Stimulated activated CD8-positive, alpha-beta memory T cell treated with anti-CD3 and anti-CD28 coated beads, Interleukin-2, amount 100 ng/mL, for 48 hours (primary cell): ENCODE measurements at places on chromosomes 2 and 18.

DNA sequence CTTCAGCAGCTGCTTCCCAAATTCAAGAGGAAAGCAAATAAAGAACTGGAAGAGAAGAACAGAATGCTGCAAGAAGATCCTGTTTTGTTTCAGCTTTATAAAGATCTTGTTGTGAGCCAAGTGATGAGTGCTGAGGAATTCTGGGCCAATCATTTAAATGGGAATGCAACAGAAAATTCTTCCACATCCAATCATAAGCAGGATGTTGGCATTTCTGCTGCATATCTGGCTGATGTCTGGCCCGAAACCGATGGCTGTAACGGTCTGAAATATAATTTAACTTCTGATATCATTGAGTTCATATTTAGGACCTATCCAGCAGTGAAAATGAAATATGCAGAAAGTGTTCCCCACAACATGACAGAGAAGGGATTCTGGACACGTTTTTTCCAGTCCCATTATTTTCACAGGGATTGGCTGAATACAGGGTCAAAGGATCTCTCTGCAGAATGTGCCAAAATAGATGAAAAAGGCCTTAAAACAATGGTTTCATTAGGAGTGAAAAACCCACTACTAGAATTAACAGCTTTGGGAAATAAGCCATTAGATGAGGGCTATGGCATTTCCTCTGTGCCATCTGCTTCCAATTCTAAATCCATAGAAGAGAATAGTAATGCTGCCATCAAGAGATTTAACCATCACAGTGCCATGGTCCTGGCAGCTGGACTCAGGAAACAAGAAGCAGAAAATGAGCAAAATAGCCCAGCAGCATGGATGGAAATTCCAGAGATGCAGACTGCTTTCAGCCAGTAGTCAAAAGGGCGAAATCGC is 175.6 kb downstream of the MC4R start:
- no peak for DNase-seq

DNA sequence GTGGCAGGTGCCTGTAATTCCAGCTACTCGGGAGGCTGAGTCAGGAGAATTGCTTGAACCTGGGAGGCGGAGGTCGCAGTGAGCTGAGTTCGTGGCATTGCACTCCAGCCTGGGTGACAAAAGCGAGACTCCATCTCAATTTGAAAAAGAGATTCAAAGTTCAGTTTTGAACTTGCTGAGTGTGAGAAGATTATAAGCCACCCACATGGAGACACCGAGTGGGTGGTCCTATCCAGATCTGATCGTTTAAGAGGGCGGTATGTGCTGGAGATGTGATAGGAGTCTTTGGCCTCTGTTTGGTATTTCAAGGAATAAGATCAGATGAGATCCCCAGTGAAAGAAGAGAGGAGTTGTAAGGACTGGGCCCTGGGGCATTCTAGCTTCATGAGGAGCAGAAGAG is 25.6 kb downstream of the RNF144A start:
- no peak for DNase-seq

- no peak for DNase-seq
These were observed 77.7 kb downstream of the MEIS1 start for GRCh38 chr2:66512626-66513025.

DNA sequence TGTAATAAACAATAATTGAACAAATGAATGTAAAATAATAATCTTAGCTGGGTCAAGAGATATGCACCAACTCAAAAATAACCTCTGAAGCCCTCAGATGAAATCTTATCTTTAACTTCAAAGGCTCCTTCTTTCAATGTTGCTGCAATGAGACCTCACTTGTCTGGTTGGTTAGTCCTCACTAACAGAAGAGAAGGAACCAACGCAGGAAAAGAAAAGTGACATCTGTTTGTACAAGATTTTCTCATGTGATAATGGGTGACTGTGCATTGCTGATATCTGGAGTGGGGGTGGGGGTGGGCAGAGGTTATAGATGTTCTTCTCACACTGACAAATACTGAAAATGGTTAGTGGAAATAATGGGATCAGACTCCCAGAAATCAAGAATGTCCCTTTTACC is 2.6 kb downstream of the SCN7A start:
- DNase-seq: no peak

DNA sequence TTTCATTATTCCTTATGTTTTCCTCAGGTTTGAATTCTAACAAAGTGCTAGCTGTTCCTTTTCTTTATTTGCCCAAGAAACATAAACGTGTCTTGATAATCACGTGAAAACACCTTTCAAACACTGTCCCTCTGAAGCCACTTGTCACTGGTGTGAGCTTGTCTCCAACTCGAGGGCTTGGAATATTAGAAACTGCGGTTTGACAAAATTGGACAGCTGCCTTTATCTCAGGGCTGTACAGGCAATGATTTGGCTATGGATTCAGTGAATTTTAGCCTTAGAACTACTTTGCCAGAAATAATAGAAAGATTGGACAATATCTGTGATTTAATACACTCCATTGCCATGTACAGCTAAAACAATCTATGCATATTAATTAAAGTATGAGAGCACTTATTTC is 763.0 kb upstream of the ACVR2A start:
- no peak for DNase-seq

DNA sequence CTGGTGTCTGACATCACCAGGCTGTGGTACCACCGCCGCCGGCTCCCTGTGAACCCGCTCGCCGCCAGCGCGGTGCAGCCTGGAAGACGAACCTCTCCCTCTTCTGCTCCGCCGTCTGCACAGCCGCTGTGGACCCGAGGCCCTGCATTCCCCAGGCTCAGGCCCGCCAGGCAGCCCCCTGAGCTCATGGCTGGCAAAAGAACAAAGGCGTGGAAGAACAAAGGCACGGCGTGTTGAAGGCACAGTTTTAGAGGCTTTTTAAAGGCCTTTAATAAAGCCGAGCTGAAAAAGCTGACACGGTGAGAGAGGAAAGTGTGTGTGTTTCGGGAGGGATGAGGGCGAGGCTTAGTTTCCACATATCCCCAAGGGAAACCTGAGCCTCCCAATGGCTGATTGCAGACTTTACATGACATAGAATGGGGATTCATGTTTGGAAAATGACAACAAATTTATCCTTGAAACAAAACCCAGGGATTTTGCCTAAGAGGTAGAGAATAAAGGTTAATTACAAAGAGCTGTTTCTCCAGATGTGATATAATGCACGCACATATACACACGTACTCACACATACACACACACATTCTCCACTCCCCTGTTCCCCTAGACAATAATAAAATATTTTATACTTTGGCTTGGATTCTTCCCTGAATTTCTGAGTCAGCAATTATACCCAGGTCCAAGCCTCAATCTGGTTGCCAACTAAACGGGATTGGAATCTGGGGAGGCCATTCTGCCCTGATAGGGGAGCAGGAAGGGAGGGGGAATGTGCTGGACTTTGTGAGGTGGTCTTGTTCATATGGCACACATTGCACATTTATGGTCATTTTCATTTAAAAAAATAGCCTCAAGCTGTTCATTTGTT is 39.7 kb downstream of the RFX8 start:
- no peak for DNase-seq

DNA sequence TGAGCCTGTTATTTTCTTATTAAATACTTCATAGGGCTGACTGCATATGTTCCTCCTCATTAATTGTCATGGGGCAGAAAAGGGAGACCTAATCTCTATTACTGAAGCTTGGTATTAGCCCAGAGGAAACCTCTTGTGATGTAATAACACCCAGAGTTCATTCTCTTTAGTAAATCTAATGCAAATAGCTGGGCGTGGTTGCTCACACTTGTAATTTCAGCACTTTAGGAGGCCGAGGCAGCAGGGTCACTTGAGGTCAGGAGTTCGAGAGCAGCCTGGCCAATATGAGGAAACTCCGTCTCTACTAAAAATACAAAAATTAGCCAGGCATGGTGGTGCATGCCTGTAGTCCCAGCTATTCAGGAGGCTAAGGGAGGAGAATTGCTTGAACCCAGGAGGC is 14.7 kb downstream of the DAW1 start:
- DNase-seq: no peak

DNA sequence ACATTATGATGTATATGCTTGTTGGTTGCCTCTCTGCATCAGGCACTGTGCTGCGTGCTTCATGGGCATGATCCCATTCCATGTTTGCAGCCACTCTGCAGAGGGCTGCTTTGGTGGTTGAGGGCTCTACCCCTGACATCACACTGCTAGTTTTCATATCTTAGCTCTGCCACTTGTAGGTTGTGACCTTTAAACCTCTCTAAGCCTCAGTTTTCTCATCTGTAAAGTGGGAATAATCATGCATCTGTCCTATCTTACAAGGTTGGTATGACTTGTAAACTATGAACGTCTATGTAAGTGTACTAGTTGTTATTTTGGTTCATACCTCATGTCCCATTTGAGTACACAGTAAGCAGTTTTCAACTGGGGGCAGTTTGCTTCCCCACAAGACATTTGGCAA is 260.4 kb downstream of the PHLPP1 start:
- no peak for DNase-seq

DNA sequence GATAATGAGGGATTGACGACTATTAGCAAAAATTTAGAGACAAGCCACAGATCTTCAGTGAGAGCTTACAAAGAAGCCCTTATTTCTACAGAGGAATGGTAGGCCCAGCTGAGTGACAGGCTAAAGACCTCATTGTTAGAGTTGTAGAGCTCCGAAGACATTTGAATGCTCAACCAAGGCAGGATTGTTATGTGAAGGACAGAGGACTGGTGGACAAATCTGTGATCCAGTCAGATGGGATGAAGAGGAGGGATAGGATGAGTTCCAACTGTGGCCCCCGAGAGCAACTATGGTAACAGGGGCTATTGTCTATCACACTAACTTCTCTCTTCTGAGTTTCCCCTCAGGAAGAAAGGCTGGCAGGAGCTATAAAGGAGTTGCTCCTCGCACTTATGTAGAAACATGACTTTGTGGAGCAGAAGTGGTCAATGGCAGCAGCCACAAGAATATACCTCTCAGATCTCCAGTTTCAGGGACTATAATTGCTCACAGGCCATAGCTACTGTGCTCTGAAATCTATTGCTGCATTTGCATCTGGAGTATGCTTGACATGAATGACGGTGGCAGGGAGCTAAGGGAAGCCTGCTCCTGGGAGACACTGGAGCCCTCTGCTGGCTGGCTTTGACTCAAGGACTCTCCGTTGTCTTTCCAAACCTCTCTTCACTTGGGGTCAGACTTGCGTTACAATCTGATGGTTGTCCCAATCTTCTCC is 50.3 kb upstream of the GREB1L start:
- peak; percentile 7 for DNase-seq

GRCh38 chr2:39483534-39483933 is 46.4 kb upstream of the MAP4K3 start:
- DNase-seq: no peak

- DNase-seq: no peak
These were observed 329.1 kb downstream of the SETBP1 start for GRCh38 chr18:45009756-45010155.

DNA sequence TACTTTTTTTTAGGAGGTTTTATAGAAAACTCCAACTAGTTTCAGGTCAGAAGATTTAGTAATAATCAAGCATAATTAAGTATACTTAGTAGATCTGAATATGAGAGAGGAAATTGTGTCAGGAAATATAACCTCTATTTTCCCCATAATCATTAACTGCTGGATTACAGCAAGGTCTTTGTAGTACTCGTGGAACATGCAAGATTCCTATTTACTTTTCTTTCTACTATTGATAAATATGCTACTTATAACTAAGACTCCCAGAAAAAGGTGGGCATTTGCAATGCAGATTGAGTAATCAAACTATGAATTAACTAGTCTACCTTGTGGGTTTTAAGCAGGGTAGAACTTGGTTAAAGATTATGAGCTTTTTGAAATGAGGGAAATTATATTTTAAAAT is 570.1 kb downstream of the LRP1B start:
- no peak for DNase-seq

- DNase-seq: no peak
These were observed 33.0 kb downstream of the SDC1 start for GRCh38 chr2:20191714-20192569.

- DNase-seq: no peak
These were observed 186.0 kb downstream of the CAMKMT start for GRCh38 chr2:44547718-44548117.

DNA sequence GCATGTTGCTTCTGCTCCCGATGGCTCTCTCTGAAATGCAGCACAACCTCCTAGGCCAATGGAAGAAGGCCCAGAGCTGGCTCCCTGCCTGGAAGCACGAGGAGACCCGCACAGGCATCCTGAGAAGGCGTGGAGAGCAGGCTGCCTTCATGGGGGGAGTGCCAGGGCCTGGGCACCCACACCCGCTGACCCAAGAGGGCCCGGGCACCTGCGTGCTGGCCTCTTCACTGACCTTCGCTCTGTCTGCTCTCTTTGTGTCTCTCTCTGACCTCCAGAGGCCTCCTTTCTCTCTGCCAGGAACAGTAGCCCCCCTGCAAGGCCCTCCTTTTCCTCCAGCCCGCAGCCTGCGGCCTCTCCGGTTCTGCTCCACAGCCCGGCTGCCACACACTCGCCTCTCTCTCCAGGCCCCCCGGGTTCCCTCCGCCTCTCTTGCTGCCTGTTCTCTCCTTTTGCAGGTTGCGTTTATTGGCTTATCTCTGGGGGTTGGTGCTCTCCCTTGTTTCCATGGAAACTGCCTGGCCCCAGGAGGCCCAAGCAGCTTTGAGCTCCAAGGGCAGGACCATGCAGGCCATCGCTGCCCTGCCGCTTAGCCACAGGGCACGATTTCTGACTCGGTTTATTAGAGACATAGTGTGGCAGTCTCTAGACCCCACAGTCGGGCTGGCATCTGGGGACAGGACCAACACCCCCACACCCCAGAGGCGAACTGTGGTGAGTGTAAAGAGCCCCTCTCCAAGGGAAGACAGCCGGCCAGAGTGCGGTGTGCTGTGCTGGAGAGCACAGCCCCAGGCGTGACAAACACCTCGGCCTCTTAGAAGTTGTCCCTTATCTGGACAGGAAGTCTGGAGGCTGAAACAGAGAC is 1.7 kb downstream of the MZT2B start:
- DNase-seq: no peak

DNA sequence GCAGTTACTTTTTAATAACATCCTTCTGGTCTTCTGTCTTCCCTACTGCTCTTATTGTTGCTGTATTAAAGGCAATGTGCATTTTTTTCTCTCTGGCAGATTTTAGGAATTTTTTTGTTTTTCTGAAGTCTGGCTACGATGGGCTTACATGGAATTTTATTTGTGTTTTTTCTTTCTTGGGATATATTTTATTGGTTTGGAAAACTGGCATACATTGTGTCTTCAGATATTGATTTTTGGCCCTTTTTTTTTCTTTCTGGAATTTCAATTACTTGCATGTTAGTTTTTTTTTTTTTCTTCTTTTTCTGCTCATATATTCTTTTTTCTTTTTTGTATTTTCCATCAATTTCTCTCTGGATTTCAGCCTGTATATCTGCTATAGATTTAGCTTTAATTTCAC is 442.1 kb upstream of the TRIB2 start:
- no peak for DNase-seq

- peak; percentile 26 for DNase-seq
These were observed 68.8 kb downstream of the DOK6 start for GRCh38 chr18:69469444-69469919.

DNA sequence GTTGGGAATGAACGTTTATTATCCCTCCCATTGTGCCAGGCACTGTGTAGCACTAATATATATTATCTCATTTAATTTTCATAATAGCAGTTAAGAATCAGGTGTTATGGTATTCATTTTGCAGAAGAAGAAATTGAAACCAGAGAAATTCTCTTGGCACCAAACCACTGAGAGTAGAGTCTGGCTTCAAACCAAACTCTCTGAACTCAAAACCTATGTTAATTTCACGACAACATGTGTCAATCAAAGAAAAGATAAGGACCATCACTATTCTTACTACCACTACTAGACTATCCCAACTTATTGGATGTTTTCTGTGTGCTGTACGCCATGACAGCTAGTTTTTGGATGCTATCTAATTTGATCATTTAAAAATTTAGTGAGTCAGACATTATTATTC is 24.1 kb upstream of the ZEB2 start:
- no peak for DNase-seq

GRCh38 chr2:222451224-222451674 is 26.9 kb downstream of the SGPP2 start:
- DNase-seq: no peak
